Daoy (cell line): ENCODE measurements at places on chromosomes 6 and 20. TPM values are rescaled to one million over a fixed set of nuclear protein-coding genes. Genes with fewer than 3 reads are reported as not detected.

GRCh38 chr20:38871560-38871953 is 54.7 kb upstream of the FAM83D start:
- no peak for DNase-seq

DNA sequence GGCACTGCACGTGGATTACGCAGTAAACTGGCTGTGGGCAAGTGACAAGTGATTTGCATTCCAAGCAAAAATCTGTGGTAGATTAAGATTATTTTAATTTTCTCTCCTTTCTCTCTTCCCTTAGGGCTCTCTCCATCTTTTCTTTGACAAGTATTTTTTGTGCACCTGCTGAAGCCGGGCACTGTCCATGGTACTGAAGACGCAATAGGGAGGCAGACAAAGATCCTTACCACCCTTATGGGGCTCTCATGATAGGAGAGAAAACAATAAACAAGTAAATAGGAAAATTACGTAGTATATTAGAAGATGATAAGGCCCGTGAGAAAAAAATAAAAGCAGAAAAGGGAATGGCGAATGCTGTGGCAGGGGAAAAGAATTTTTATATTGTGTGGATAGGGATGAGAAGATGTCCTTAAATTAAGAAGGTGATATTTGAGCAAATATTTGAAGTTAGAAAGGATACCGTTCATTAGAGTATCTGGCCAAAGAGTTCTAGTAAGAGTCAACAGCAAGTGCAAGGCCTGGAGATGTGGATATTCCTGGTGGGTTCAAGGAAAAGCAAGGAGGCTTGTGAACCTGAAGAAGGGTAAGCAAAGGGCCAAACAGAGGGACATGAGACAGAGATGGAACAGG is 146.0 kb downstream of the LAMP5 start:
- DNase-seq: peak; percentile 4

MAP3K5 gene
- 1.2 and 3.4 TPM in 2 replicates for total RNA-seq

STMN3 gene
- 18.5 and 23.3 TPM in 2 replicates for total RNA-seq

OGFRL1 gene
- total RNA-seq: 3.7 TPM in 2 replicates

GRCh38 chr6:33915134-33915533 is 111.3 kb upstream of the MLN start:
- DNase-seq: no peak

DNA sequence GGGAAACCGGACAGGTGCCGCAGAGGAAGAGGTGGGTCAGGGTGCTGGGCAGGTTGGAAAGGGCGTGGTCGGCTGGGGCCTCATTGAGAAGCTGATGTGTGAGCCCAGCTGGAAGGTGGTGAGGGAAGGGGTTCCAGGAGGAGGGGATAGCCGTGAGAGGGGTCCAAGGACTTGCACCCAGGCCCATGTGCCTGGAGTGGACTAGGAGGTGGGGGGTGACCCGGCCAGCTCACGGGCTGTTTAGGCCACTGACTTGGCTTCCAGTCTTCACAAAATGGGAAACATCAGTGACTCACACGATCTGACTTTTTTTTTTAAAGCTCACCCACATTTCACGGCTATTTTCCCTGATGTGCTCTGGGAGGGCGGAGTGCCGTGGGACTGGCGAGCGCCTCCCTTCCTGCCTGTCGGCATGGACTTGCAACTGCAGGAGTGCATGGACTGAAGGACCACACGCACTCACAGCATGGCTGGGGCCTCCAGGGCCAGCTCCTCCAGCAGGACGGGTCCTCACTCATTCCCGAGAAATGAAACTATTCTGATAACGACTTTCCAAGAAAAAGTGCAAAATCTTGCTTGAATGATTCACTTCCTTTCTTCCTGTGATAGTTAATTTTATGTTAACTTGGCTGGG is 13.5 kb upstream of the PDE10A start:
- peak; percentile 75 for DNase-seq

GRCh38 chr6:34656378-34657036 is 40.1 kb downstream of the ILRUN start:
- DNase-seq: peak; percentile 64

DNA sequence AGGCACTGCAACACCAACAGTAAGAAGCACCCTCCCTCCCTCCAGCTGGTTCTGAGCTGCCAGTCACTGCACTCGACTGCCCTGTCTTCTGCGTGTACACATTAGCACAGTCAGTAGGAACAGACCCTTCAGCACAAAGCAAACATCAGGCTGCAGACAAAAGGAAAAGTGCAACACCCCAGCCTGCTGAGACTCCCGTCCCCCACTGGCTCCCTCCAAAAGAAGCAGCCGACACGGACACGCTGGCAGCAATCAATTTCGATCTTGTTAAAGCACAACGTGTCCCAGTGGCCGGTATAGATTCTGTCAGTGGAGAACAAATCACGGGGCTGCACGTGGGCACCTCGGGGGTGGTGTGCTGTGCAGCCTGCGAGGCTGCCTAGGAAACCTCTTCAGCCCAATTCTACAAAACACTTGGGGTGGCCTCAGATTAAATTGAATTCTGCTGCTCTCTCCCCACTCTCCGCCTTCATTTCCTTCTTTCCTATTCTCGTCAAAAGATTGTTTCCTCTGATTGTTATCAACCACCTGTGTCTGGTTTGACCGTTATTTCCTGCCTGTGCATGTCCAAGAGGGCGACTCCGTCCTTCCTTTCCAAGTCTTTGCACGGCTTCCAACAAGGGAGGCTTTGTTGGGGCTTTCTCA is 38.7 kb downstream of the TRAF3IP2 start:
- DNase-seq: no peak

DNA sequence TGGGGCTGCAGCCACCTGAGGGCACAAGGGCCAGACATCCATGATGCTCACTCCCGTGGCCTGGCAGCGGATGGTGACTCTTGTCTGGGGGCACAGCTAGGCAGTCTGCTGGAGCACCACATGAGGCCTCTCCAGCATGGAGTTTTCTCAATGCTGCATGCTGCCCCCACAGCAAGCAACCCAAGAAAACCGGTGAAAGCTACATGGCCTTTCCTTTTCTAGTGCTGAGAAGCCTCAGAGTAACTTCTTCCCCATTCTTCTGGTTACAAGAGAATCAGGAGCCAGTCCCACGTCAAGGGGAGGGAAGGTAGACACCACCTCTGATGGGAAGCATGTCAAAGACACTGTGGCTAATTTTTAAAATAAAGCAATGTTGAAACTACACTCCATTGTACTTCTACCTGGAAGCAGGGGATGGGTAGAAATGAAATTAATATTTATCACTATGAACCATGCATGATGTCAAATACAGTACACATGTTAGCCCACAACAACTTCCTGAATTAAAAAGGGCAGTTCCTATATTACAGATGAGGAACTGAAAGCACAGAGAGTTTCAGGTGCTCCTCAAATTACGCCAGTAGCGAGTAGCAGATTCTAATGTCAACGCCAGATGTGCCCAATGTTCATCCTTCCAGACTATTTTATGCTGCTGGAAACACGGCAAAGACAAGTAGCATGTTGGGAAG is 101.5 kb downstream of the LAMP5 start:
- no peak for DNase-seq

CRYBG1 gene
- total RNA-seq: 14.1 and 15.6 TPM in 2 replicates

GRCh38 chr6:137861550-137862337 is 5.3 kb upstream of the TNFAIP3 start:
- no peak for DNase-seq

DNA sequence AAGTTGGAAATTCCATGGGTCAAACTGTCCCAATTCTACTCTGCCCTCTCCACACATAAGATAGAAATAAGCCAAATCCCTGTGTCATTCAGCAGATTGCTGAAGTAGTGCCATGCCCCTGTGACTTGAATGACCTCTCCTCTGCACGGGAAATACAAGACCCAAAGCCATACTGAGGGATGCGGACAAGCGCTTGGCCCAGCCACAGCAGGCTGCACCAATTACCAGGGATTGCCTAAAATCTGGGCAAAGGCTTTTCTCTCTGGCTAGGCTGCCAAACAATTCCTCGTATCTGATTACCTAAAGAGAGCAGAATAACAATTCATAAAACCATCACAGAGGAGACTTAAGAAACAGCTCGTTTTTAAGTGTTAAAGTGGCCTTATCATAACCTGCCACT is 421.8 kb upstream of the JARID2 start:
- DNase-seq: no peak

DNA sequence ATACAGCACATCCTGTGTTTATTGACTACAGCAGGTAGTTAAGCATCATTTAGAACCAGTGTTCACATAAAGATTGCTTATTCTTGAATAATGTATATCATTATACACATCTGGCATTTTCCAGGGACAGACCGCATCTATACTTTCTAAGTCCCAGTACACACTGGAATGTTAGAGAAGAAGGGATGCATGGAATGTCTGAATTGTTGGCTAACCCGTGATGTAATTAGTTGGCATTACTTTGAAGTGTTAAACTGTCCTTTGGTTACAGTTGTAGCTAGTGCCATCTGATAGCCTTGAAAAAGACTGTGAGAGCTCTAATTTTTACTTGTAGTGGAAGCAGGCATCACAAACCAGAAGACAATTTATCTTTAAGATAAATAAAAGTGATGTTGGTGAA is 29.8 kb upstream of the MCHR2 start:
- DNase-seq: no peak

CDH4 gene
- 2.1 and 3.8 TPM in 2 replicates for total RNA-seq

GRCh38 chr20:25987073-25987927 is 290.6 kb upstream of the ZNF337 start:
- DNase-seq: no peak

GNAS-AS1 gene
- 1.3 and 3.1 TPM in 2 replicates for total RNA-seq

GRCh38 chr6:52331793-52332457 is 30.0 kb upstream of the PAQR8 start:
- DNase-seq: no peak

- DNase-seq: peak; percentile 79
Measured at GRCh38 chr6:169097381-169097959, 156.2 kb downstream of the THBS2 start.

- peak; percentile 77 for DNase-seq
Measured at GRCh38 chr6:157240059-157240959, 83.0 kb downstream of the TMEM242 start.

- no peak for DNase-seq
Measured at GRCh38 chr6:15338476-15338875, 92.6 kb downstream of the JARID2 start.

- peak; percentile 53 for DNase-seq
Measured at GRCh38 chr6:19669206-19669605, 168.0 kb upstream of the ID4 start.

DNA sequence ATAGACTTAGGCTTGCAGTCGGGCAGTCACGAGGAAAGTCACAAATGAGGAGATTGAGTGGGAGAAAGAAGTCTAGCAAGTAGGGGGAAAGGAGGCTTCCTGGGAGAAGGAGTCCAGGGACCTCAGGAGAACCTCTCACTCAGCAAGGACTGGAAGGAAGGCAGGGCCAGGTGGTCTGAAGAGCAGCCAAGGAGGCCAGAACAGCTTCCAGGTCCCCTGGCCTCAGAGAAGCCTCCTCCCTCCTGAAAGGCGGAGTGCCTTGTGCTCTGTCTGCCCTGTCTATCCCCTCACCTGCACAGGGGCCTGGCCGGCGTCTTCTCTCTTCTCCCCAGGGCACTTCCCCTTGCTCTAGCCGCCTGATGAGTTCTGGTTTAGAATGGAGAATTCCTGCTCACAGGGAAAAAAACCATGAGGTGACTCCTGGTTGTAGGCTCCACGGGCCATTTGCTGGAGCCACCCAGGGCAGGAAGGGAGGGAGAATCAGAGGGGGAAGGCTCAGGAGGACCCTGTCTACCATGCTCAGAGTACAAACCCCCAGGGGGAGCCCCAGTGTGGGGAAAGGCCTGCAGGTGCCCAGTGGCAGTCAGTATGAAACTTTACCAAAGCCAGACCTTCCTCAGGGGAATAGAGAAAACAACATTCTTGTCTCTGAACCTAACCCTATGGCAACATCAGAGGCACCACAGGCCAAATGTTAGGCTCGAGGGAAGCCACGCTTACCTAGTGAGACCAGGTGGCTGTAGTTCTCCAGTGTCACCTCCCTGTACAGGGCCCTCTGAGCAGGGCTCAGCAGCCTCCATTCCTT is 11.2 kb downstream of the ZNF337 start:
- no peak for DNase-seq

GRCh38 chr6:45132658-45133294 is 195.4 kb upstream of the RUNX2 start:
- DNase-seq: no peak

LY6G6D gene
- total RNA-seq: not detected in 2 replicates

- DNase-seq: no peak
Measured at GRCh38 chr6:150705392-150705791, 105.7 kb downstream of the PLEKHG1 start.
